NCI-H187 treated with DMSO at 0.1 percent for 48 hours (cell line): ENCODE measurements at places on chromosomes 12 and 14.

DNA sequence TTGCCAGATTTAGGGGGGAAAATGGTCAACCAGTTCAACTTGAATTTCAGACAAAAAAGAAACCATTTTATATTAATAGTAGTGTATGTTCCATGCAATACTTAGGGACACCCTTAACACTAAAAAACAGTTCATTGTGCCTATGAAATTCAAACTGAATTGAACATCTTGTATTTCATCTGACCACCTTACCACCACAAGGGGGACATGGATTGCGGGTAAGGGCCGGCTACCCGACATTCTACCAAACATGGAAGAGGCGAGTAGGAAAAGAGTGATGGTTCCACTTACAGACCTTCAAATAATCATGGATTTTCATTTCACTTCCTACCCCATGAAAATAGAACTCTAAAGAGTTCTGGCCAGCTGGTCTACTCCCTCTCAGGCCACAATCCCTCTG lies 10.3 kb upstream of the STK38L start:
- no peak for DNase-seq

GRCh38 chr12:128698301-128698972 lies 125.3 kb downstream of the SLC15A4 start:
- DNase-seq = no peak

- DNase-seq = no peak
Observed at GRCh38 chr14:47917344-47917954, 242.0 kb upstream of the MDGA2 start.

GRCh38 chr12:40727774-40728483 lies 35.7 kb downstream of the CNTN1 start:
- no peak for DNase-seq

DNA sequence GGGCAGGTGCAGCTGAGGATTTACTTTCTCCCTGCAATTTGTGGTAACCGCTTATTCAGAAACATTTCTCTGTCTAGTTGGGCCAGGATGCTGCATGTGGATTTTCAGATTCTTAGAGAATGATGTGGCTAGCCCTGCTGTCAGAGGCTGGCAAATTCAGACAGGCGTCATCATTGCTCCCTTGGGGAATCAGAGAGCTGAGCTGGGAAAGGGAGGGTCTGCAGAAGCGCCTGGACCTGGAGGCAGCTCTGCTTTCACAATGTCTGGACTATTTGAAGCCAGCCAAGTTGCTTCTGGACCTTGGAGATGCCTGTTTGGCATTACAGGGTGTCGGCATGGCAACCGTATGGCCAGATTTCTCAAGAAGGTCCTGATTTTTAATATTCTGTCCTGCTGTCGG lies 3.4 kb downstream of the GALNT16 start:
- peak; percentile 60 for DNase-seq

DNA sequence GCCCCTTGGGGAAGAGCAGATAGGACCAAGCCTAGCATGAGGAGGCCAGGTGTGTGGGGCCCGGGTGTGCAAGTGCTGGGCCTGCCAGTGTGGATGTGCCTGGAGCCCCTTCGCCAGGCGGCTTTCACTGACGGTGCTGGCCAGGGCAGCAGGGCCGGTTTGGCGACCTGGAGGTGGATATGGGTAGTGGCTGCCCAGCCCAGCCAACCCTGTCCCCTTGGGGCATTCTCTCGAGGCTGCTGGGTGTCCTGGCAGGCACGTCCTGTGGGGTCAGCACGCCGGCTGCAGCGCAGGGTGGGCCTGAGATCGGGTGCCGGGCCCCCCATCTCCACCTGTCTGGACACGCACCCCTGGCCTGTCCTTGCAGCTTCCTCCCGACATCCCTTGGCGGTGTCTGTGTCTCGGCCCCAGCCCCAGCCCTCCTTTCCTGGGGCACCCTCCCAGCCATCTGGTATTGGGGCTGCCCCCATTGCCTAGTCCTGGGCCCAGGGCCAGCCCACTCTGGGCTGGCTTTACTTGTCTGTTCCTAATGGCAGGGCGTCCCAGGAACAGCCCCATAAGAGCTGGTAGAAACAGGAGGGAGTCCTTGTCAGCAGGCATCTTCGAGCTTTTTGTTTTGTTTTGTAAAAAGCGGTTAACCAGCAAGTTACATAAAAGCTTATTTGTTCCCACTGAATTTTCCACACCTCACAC lies 7.2 kb upstream of the CRIP2 start:
- no peak for DNase-seq

- DNase-seq = no peak
Observed at GRCh38 chr12:72465940-72466630, 193.9 kb downstream of the TRHDE start.

DNA sequence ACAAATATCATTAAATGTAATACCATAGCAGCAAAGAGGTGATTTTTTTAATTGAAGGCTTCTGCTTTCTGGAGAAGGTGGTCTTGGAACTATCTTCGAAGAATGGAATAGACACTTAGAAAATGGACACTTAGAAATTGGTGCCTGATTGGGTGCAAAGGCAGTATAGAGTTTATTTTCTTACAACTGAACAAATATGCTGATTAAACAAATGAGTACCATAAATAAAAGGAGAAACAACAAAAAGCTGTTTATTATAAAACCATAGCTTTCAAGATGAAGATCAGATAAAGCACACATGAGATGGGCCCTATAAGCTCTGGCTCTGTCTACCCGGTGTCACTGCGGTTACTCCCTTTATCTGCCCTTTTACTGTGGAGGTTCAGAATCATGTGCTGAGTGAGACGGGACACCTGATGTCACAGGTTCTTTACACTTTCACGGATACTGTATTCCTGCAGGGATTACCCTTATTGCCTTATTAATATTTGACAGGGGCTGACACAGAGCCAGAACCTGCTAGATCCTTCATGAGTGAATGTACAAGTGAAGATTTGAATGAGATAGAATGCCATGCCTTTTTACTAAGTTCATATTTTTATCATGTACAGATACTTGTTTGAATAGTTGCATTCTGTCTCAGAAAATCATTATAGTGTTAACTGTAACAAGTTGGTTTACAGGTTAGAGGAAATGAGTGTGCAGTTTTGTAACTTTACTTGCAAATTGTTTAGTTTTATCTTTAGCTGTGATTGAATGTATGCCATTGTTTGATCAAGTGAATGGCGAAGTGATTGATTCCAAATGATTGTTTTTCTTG lies 477.5 kb upstream of the RGS6 start:
- no peak for DNase-seq

- no peak for DNase-seq
Observed at GRCh38 chr12:110725267-110725666, 17.4 kb downstream of the PPP1CC start.

DNA sequence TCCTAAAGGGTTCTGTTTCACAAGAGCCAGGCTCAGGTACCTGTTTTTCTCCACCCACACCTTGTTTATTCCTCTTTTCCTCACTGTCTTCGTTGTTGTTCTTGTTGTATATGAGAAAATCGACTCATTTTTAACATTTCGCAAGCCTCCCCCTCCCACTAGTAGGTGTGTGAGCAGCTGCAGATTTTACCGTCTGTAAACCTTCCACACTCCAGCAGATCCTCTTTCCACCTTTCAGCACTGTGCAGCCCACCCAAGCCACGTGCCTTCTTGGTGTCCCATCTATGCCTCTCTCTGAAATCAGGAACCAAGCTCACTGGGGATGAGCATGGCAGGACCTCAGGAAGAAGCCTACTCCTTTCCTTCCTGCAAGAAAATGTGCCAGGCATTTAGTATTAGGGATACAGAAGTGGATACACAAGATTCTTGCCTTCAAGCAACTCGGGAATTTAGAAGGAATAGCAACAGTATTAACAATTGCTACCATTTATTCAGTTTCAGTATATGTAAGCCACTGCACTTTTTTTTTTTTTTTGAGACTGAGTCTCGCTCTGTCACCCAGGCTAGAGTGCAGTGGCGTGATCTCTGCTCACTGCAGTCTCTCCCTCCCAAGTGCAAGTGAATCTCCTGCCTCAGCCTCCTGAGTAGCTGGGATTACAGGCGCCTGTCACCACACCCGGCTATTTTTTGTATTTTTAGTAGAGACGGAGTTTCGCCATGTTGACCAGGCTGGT lies 113.6 kb downstream of the CHST11 start:
- no peak for DNase-seq

- DNase-seq = no peak
Observed at GRCh38 chr12:122437656-122438121, 15.2 kb upstream of the CLIP1 start.

DNA sequence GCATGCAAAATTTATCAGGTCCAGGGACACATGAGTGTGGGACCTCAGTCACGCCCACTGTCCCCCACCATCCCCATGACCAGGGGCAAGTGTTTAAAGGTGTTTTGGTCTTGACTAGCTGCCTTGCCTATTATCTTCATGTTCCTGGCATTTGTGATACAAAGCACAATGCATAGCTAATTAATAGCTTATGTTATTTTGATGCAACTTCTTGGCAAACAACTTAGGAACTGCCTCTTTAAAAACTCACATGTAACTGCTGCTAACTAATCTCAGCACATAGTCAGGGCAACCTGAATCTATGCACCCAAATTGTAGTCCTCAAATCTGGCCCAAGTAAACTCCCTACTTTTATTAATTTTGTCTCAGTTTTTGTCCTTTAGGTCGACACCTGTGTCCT lies 7.4 kb upstream of the OR6J1 start:
- DNase-seq = no peak

- no peak for DNase-seq
Observed at GRCh38 chr12:64400041-64400440, 4.2 kb upstream of the XPOT start.

- DNase-seq = no peak
Observed at GRCh38 chr12:91555436-91556415, 373.1 kb upstream of the DCN start.

DNA sequence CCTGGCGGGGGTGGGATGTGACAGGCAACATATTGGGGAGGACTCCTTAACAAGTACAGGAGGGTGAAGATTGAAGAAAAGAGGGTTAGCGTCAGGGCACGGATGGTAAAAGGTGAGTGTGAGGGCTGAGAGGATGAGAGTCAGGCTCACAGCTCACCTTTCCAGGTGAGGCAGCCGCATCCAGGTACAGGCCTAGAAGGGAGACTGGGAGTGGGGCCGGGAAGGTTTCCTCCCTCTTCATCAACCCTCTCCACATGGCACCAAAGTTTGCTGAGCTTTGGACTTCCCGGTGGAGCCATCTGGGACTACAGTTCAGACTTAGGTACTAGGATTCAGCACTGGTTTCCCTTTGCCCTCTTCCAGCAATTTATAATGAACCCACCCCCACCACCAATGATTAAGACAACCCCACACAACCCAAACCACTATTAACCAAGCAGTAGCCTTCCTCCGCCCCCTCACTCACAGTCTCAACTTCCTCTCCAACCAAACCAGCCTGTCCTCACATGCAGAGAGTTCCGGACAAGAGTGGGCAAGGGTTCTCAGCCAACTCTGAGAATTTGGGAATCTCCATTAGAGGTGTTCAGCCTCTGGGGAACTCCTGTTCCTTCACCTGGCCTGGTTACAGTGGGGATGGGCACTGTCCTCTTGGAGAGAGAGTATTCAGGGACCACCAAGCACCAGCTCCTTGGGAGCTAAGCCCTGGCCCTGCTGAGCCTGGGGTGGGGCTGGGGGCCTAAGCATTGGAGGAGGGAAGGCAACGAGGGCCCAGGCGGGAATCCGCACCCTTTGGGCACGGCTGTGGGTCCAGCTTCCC lies 2.4 kb upstream of the HOXC4 start:
- no peak for DNase-seq

DNA sequence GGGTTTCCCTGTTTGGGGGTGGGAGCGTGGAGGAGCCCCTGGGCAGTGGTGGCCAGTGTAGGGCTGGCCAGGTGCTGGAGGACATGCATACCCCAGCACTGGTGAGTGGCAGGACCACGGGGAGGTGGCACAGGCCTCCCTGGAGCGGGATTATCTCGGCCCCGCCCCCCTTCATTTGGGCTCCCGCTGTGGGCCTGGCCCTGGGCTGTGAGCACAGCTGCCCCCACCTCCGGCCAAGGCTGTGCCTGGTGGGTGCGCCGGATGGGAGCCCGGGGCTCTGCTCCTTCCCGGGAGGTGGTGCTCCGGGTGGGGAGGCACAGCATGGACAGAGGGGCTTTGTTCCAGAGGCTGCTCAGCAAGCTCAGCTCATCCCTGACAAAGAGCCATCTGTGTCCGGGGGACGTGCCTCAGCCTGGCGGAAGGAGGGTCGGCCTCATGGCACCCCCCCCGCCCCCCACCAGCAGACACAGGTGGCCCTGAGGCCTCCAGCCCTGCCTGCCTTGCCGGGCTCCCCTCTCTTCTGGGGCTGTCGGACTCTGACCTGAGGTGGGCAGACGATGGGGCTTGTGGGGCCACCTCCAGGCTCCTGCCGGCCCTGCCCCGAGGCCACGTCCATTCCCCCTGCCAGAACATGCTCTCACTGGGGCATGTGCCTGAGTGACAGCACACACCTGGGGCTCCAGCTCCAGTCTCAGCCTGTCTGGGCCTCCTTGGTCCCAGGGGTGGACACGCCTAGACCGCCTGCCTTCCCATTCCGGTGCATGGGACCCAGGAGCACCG lies 8.4 kb downstream of the TEDC1 start:
- no peak for DNase-seq

GRCh38 chr12:31702047-31702446 lies 26.8 kb downstream of the AMN1 start:
- no peak for DNase-seq

DNA sequence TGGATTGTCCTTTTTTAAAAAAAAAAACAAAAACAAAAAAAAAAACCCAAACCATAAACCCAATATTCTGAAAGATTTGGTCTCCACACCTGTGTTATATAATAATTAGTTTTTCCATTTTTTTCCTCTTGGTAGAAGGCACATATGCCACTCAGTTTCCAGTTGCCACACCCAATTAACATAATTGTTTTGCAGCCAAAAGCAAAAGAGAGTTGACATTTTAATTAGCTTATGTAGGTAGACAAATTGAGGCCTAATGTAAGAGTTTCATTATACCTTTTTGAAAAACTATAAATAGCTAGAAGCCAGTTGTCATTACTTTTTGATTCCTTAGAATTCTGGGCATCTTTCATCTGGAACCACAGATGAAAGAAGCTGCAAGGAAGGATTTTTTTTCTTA lies 21.0 kb downstream of the PTPN11 start:
- no peak for DNase-seq

DNA sequence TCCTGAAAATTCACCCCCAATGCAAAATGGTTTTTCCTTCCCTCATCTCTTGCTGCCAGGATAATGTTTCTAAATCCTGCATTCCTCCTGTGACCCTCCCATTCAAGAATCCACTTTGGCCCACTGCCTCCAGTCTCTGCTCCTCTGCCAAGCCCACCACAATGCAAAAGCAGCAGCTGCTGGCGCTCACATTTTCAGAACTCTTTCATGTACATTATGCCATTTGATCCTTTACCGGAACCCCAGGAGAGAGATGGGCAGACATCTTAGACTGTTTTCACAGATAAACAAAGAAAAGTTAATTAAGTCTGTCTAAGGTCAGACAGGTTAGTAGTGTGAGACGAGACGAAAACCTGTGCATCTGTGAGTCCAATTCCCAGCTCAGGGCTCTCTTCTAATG lies 12.9 kb downstream of the LRIG3 start:
- DNase-seq = no peak
